Panc1 (cell line): ENCODE measurements at places on chromosomes 16 and 17.
A peak's percentile ranks its signal among the peaks of the same experiment; 100 is the strongest.

- H3K36me3 ChIP-seq, result no peaks in the 10 kb centered on the region
- H3K4me3 ChIP-seq, result no peak overlapping the region
- DNase-seq, result no peak
- H3K4me1 ChIP-seq, result no peaks in the 10 kb centered on the region
These were observed 72.2 kb upstream of the GNAO1 start for GRCh38 chr16:56119133-56119532.

DNA sequence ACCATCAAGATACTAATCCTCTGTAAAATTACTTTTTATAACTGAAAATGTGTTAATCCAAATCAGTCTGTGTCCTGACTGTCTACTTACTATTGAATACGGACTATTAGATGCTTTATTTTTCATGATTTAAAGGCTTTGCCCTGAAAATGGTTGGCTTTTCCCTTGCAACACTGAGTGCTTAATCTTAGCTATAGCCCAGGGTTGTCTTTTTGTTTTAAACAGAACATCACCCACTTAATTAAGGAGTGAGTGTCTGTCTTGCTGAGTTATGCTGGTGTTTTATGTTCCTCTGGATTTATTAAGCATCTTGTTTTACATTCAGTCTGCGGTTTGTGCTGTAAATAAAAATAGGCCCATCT lies 11.0 kb downstream of the FTO start:
- H3K36me3 ChIP-seq, result no peaks in the 10 kb centered on the region
- DNase-seq, result no peak
- peaks cover 13% of the 10 kb centered on the region; the same call in 1 of the 2 replicates for H3K4me1 ChIP-seq
- H3K27me3 ChIP-seq, result no peaks in the 10 kb centered on the region
- peak overlapping the region; percentile 12; the same call in 1 of the 2 replicates for H3K27ac ChIP-seq
- no peak overlapping the region for H3K4me3 ChIP-seq

- no peak overlapping the region for H3K4me3 ChIP-seq
- H3K27ac ChIP-seq, result no peak overlapping the region
- no peaks in the 10 kb centered on the region for H3K4me1 ChIP-seq
- H3K27me3 ChIP-seq, result no peaks in the 10 kb centered on the region
These were observed 61.2 kb downstream of the AKAP1 start for GRCh38 chr17:57146273-57146672.

DNA sequence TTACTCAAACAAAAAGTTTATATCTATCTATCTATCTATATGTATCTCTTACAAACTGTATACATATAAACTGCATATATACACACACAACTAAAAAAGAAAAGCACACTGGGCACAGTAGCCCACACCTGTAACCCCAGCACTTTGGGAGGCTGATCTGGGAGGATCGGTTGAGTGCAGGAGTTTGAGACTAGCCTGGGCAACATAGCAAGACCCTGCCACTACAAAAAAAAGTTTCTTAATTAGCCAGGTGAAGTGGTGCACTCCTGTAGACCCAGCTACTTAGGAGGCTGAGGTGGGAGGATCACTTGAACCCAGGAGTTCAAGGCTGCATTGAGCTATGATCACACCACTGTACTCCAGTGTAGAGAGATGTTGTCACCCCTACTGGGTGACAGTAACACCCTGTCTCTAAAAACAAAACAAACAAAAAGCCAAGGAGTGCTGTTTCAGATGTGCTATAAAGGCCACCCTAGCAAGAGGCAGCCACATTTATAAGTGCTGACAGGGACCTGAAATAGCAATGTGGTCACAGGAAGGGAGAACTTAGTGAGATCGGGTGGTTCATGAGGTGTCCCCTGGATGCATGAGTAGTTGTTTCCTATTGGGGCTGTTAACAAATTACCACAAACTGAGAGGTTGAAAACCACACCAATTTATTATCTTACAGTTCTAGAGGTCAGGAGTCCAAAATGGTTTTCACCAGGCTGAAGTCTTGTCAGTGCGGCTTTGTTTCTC lies 4.8 kb downstream of the CD2BP2 start:
- H3K4me3 ChIP-seq, result no peak overlapping the region
- peaks cover 28% of the 10 kb centered on the region for H3K4me1 ChIP-seq
- no peak for DNase-seq
- no peak overlapping the region for H3K27ac ChIP-seq

DNA sequence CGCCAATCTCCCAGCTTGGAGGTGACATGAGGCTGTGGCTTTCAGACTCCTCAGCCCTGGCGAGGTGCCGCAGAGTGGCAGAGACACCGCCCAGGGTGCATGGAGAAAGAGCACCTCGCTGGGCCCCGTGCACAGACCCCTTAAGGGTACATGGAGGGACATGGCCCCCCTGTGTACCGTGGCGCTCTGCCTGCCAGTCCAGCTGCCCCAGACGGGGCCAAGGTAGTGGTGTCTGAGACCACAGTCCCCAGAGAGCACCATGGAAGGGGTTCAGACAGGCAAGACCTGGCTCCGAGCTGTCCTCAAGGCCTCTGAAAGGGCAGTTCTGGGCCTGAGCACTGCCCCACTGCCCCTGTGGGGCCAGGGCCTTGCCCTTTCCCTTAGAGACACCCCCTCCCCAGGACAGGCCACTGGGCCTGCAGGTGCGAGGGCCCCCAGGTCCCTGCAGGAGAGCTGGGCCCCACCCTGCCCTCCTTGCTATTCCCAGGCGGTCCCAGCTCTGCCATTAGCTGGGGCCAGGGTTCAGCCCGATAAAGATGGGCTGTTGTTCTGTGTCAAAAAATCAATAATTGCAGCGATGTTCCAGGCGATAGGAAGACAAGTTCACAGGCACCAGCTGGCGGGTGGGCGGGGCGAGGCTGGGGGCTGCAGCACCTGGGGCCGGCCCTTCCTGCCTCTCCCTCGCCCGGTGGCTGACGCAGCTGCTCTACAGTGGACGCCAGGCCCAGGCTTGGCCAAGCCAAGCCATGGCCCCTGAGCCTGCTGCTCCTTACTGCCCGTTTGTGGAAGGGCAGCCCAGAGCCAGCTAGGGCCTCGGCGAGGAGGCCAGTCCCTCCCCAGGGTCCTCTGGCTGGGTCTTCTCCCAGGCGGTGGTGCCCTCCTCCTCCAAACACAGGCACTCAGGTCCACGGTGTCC lies 51.7 kb downstream of the ZFPM1 start:
- no peak overlapping the region for H3K4me3 ChIP-seq
- no peaks in the 10 kb centered on the region for H3K4me1 ChIP-seq
- H3K27me3 ChIP-seq, result no peaks in the 10 kb centered on the region

DNA sequence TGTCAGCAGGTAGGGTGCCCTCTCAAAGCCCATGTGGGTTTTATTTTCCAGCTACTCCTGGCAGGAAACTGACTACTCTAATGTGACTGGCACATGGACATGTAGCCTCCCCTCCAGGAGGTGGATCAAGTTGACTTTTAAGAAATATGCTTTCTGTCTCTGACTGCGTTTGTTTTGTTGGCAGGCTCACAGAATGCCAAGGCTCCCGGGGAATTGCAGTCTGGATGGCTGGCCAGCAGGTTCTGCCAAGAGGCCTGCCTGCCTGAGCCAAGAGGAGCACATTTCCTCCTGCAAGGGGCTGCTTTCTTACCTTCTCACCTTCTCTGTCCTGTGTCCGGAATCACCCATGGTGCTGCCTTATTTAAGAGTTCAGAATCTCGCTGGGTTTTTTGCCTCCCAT lies 217.3 kb upstream of the ERCC4 start:
- no peak for DNase-seq
- no peaks in the 10 kb centered on the region for H3K36me3 ChIP-seq
- no peaks in the 10 kb centered on the region for H3K4me1 ChIP-seq
- H3K27ac ChIP-seq, result no peak overlapping the region
- H3K27me3 ChIP-seq, result no peaks in the 10 kb centered on the region
- no peak overlapping the region for H3K4me3 ChIP-seq

DNA sequence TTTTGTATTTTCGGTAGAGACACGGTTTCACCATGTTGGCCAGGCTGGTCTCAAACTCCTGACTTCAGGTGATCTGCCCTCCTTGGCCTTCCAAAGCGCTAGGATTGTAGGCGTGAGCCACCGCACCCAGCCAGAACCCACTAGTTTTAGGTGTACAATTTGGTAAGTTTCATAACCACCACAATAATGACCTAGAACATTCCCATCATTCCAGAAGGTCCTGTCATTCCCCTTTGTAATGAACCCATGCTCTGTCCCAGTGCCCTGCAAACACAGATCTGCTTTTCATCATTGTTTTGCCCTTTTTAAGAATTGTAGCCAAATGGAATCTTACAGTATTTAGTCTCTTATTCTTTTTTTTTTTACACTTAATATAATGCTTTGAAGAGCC lies 35.6 kb upstream of the IRF8 start:
- no peak overlapping the region for H3K4me3 ChIP-seq
- no peak overlapping the region for H3K27ac ChIP-seq
- H3K4me1 ChIP-seq, result no peaks in the 10 kb centered on the region
- H3K36me3 ChIP-seq, result no peaks in the 10 kb centered on the region
- no peaks in the 10 kb centered on the region; the same call in 1 of the 2 replicates for H3K27me3 ChIP-seq

- H3K36me3 ChIP-seq, result no peaks in the 10 kb centered on the region
- no peaks in the 10 kb centered on the region for H3K4me1 ChIP-seq
- no peak overlapping the region for H3K27ac ChIP-seq
- no peak for DNase-seq
- no peak overlapping the region for H3K4me3 ChIP-seq
These were observed 58.8 kb downstream of the NT5M start for GRCh38 chr17:17361867-17362539.

DNA sequence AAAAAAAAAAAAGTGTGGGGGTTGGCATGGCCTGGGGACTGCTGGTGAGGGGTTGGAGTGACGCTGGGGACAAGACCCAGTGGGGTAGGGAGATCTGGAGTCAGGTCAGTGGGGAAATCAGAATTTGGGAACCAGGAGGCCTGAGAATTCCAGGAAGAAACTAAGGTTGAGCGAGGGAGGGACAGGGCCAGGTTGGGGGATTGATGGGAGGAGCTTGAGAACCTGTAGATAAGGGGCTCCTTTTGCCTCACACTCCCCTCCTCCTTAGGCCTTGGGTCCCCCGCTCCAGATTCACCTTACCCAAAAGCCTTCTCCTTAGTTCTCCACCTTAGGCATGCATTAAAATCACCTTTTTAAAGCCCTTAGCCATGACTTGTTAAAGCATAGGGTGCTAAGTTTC lies 8.3 kb upstream of the PYDC1 start:
- H3K4me3 ChIP-seq, result no peak overlapping the region
- H3K4me1 ChIP-seq, result no peaks in the 10 kb centered on the region
- H3K27ac ChIP-seq, result no peak overlapping the region
- DNase-seq, result no peak
- H3K27me3 ChIP-seq, result no peaks in the 10 kb centered on the region

GRCh38 chr17:35170968-35171771 lies 23.0 kb downstream of the SLC35G3 start:
- H3K27me3 ChIP-seq, result no peaks in the 10 kb centered on the region; the same call in 1 of the 2 replicates
- no peaks in the 10 kb centered on the region for H3K4me1 ChIP-seq
- DNase-seq, result no peak
- H3K4me3 ChIP-seq, result no peak overlapping the region

DNA sequence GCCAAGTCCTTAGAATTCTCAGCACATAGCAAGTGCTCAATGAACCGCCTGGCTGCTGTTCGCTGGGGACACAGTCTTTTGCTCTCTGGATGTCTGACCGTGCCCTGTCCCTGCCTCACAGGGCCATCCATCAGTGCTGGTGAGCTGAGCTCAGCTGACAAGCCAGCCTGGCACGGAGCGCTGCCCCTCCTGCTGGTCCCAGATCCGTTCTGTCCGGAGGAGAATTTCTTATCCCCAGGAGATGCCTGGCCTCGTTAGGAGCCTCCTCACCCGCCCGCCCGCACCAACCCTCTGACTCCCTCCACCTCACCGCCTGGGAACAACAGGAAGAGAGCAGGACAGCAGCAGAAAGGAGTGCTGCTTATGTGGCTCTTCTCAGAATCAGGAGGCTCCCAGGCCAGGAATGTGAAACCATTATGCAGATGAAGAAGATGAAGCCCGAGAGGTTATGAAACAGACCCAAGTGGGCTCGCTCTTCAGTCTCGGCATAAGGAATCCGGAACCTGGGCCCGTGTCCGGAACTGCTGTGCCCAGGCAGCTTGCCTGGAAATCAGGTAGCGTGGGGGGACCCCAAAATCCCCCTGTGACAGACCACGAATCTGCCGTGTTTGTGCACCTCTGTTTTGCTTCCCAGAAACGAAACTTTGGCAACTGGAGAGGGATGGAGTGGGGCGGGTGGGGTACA lies 28.8 kb upstream of the RMI2 start:
- no peaks in the 10 kb centered on the region for H3K36me3 ChIP-seq
- no peak overlapping the region for H3K4me3 ChIP-seq
- H3K4me1 ChIP-seq, result peaks cover 20% of the 10 kb centered on the region
- no peaks in the 10 kb centered on the region for H3K27me3 ChIP-seq
- no peak for DNase-seq

DNA sequence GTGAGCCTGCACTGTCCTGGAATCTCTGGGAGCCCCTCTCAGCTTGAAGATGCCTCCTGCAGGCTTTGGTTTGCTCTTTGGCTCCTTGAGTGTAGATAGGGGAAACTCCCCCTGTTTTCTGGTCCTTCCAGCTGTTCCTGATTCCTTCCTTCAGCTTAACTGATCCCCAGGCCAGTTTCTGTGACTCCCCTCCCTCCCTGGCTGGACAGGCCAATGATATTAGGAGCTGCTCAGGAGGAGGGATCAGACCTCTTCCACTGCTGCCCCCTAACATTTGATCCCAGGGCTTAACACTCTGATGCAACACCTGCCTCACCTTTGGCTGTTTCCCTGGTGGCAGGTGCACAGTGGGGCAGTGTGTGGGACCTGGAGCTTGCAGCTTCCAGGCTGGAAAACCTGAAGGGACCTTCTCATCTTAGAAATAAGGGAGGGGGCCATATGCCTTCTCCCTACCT lies at the start of gene TAC4:
TAC4 (minus strand) TSS at position 51 of the 455 bp plus-strand sequence. CDS start 52 bp downstream, outside the sequence.
- H3K36me3 ChIP-seq, result no peaks in the 10 kb centered on the region
- H3K27ac ChIP-seq, result no peak within 1 kb of the TSS
- peaks cover 3% of the 10 kb centered on the region; the same call in 1 of the 2 replicates for H3K4me1 ChIP-seq
- DNase-seq, result no peak
- peaks cover 15% of the 10 kb centered on the region for H3K27me3 ChIP-seq
- no peak within 1 kb of the TSS for H3K4me3 ChIP-seq

GRCh38 chr17:29619251-29619650 lies 3.5 kb downstream of the CORO6 start:
- H3K27me3 ChIP-seq, result no peaks in the 10 kb centered on the region
- H3K4me1 ChIP-seq, result peaks cover 48% of the 10 kb centered on the region
- no peak overlapping the region for H3K27ac ChIP-seq
- DNase-seq, result no peak
- no peak overlapping the region for H3K4me3 ChIP-seq
- H3K36me3 ChIP-seq, result no peaks in the 10 kb centered on the region

GRCh38 chr16:62076886-62077285 lies 40.6 kb upstream of the CDH8 start:
- no peak overlapping the region for H3K4me3 ChIP-seq
- no peaks in the 10 kb centered on the region for H3K27me3 ChIP-seq
- DNase-seq, result no peak

DNA sequence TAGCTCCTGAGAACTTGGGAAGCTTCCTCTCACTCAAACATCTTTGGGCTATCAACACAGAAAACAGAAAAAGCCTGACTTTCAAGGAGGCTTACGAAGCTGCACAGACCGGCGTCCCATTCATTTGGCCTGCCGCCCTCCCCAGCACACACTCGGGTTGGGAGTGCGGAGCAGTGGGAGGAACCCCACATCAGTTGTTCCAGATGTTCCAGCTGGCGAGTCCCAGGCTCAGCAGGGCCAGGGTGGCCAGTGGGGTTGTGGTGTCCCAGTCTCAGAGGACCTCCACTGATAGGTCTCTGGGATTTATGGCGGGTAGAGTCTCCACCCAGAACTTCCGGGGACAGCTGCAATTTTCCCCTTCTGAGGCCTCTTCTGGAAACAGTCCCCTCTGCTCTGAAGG lies 43.1 kb upstream of the DLX4 start:
- H3K4me1 ChIP-seq, result no peaks in the 10 kb centered on the region
- no peak for DNase-seq

GRCh38 chr16:66691234-66691633 lies 5.3 kb downstream of the CMTM4 start:
- H3K4me3 ChIP-seq, result no peak overlapping the region
- no peak for DNase-seq
- no peaks in the 10 kb centered on the region for H3K27me3 ChIP-seq
- H3K4me1 ChIP-seq, result peaks cover 3% of the 10 kb centered on the region; the same call in 1 of the 2 replicates
- no peak overlapping the region for H3K27ac ChIP-seq
- no peaks in the 10 kb centered on the region; the same call in 1 of the 2 replicates for H3K36me3 ChIP-seq
